ENCODE measurements at places on chromosomes 2 and 18.

GRCh38 chr2:189580241-189580651 lies 340 bp downstream of the SLC40A1 start:
- no peak for DNase-seq

- DNase-seq = no peak
Measured at GRCh38 chr2:216467845-216468244, 30.8 kb upstream of the RPL37A start.

GRCh38 chr2:144233317-144233716 lies 286.6 kb downstream of the ZEB2 start:
- no peak for DNase-seq

- peak; percentile 32 for DNase-seq
Measured at GRCh38 chr18:8988260-8988871, 114.1 kb upstream of the NDUFV2 start.

DNA sequence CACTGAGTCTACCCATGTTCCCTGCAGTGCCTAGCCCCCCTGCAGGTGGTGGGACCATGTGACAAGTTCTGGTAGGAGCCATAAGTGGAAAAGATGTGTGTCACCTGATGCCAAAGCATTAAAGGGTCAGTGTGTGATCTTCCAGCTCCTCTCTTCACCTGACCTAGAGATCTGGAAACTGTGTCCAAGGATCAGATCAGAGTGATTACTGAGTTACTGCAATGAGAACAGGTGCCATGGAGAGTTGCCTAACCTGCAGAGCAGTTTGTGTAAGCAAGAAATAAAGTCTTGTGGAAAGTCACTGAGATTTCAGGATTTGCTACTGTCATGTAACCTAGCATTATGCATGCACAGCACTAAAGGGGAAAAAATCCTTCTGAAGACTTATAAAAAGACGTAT lies 90.6 kb downstream of the ACVR1C start:
- no peak for DNase-seq

- DNase-seq = no peak
Measured at GRCh38 chr18:59501920-59502273, 142.8 kb upstream of the LMAN1 start.

DNA sequence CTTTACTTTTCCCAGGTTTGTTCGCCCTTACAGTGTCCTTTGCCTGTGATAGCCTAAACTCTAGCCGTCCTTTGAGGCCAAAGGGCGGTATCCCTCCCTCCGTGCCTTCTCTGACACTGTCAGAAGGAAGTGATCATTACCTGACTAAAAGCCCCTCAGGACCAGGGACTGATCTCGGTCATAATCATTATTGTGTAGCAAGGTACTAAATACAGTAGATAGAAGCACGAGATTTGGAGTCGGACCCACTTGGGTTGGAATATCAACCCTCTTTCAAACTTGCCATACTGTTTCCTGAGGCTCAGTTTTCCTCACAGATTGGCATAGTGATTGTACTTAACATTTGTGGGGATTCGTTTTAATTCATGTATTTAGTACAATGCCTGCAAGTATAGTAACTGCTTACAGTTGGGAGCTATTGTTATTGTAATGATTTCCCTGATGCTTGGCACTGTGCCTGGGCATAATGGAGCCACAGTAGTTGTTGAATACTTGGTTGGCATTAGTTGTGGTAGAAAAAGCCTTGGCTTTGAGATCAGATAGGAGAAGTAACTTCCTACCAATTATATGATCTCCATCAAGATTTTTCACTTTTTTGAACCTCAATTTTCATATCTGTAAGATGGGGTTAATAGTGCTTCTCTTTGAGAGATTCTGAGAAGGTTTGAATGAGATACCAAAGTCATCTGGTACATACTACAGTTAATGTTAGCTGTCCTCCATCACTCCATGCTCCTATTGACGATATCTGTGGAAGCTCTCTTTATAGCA lies 836 bp downstream of the STK11IP start:
- no peak for DNase-seq

DNA sequence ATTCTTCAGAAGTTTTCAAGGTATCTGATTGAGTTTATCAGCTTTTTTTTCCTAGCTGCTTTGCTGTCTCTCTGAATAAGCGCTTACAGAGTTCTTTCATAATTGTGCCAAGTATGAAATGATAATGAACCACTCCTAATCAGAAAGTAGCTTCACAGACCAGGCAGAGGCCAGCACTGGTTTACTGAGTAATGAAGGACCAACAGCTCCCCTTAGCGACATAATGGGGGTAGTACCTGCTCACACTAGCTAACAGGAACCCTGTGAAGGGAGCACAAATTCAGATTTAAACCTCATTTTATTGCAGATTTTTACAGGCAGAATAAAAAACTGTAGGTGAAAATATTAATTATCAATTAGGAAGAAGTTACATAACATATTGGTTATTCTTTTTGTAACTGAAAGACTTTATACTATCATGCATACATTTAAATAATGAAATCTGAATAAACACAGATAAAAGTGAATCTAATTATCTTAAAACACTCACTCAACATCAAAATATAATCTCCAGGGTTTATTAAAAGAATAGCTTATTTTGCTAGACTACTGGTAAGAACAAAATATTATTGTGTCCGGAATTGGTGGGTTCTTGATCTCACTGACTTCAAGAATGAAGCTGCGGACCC lies 53.7 kb upstream of the LRRC30 start:
- DNase-seq = peak; percentile 32

DNA sequence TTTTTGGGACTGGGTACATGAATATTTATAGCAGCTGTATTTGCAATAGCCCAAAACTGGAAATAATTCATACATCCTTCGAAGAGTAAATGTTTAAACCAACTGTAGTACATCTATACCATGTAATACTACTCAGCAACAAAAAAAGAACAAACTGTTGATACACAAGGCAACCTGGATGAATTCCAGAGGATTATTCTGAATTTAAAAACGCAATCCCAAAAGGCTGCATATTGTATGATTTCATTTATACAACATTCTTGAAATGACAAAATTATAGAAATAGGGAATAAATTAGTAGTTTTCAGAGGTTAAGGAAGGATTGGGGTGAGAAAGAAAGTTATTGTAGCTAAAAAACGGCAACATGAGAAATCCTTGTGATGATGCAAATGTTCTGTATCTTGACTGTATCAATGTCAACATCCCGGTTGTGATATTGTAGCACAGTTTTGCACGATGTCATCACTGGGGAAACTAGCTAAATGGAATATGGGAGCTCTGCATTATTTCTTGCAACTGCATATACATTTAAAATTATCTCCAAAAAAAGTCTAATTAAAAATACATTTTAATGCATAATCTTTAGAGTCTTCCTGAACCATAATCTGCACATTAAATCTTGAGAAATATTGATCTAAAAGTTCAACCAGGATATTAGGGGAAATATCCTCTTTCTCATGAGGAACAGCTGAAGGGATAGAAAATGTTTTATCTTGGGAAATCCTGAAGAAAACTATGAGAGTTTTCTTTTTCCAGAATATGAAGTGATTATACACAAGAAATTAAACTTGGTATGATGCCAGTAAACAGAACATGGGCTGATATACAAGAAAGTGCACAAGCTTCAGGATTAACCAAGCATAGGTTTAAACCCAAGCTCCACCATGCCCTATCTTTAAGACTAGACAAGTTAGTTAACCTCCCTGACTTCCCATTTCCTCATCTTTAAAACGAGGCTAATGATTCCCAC lies 21.9 kb downstream of the EVA1A start:
- no peak for DNase-seq

GRCh38 chr18:42824178-42824577 lies 291.3 kb downstream of the RIT2 start:
- DNase-seq = no peak

GRCh38 chr2:118371515-118371914 lies 283.2 kb downstream of the INSIG2 start:
- peak; percentile 5 for DNase-seq

DNA sequence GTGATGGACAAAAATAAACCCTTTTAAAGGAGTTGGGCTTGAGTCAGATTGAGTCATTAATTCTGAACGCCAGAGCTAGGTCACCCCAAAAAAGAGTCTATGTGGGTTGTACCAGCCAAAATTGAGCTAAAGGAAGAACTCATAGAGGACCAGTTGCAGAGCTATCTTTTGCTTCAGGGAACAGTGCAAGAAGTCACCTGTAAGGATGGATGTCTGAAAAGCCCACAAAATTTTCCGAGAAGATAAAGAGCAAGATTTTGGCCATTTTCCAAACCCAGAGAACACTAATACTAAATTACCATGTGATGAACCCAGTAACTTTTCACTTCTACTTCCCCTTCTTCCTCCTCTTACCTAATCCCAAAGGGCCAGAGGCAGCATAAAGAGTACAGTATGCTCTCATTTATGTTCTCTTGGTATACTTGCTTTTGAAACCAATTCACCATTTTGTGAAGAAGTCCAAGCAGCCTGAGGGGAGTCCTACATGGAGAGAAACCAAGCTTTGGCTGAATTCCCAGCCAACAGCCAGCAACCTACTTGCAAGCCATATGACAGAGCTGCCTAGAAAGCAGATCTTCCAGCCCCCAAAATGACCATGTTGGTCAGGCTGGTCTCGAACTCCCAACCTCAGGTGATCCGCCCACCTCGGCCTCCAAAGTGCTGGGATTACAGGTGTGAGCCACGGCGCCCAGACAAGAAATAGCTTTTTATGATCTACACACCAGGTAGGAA lies 551.7 kb downstream of the SATB2 start:
- DNase-seq = no peak

DNA sequence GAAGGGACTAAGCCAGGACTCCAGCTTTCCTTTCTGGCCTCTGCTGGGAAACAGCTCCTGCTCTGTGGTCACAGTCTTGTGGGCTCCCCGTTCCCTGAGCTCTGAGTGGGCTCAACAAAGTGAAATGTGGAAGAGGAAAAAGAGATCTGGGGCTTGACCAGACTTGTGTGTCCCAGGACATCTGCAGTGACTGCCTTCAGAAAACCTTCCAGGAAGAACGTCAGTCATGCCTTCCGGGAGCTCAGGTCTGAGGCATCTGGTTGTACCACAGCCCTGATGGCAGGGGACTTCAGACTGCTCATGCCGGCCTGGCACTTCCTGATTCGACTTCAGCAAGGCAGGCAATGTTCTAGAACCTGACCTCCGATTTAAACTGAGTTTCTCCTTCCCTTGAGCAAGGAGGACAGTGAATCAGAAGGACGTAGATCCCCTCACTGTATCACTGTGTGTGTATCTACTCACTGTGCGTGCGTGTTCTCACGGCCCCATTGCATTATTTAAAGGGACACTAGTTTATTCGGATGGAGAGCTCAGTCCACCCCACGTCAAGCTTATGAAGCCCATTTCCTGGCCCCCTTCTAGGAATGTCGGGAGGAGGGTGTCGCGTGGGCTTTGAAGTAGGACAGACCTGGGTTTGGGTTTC lies 548 bp upstream of the FBLN7 start:
- no peak for DNase-seq

DNA sequence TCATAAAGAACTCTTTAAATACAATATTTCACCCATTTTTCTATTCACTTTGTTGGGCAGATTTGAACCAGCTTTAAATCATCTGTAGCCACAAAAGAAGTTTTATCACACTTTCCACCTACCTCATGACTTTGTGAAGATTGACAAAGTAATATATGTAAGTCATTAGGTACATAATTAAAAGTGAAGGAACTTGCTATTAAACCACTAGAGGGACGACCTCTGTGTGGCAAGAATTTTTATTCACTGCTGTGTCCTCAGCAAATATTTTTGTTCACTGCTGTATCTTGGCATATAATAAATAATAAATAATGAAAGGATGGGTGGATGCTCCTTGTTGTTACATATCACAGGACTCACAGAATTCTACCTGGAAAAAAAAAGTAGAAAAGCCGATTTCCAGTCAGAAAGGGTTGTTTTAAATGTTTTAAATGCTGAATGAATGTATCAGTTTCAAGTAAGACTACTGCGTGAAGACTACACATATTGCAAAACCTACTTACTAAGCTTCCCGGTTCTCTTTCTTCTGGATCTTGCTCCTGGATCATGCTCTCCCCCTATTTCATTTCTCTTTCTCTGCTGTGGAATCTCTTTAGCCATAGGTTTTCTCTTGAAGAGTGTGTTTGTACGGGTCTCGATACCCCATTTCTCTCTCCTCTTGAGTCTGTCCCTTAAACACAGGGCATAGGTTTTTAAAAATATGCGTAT lies 44.8 kb downstream of the KCMF1 start:
- DNase-seq = no peak

GRCh38 chr2:233356546-233357308 lies 2.4 kb downstream of the DGKD start:
- no peak for DNase-seq

GRCh38 chr2:55391615-55392242 lies 27.9 kb downstream of the CCDC88A start:
- DNase-seq = no peak

GRCh38 chr2:151381266-151381665 lies 23.9 kb downstream of the TNFAIP6 start:
- no peak for DNase-seq

GRCh38 chr18:73254564-73254963 lies 386.8 kb upstream of the NETO1 start:
- DNase-seq = no peak

Data from GM12891 (cell line).